GM12865 (cell line): ENCODE measurements at places on chromosomes 2 and 18.
A peak's percentile ranks its signal among the peaks of the same experiment; 100 is the strongest.

DNA sequence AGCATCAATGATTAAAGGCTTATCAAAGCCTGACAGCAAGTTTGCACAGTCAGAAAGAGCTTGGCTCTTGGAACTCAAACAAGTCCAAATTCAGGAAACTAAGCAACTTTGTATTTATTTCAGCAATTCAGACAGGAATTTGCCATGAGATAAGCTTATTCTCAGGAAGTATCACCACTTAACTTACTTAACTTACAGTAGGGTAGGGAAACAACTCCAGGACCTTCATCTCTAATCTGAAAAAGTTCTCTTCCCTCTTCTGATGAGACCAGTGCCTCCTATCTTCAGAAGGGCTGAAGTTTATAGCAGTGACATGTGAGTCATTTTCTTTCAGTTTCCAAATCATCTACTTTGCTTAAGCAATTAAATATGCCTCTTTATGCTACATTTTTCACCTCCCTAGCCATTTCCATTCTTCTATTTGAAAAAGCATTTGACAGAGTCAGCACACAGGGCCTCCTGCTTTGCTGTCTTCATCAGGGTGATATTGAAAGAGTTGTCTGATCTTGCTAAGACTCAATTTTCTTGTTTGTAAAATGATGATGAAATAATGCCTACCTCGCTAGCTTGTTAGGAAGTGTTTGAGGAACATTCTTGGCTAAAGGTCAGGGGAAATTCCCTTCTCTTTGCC is 389.5 kb downstream of the RND3 start:
- no peak for DNase-seq

DNA sequence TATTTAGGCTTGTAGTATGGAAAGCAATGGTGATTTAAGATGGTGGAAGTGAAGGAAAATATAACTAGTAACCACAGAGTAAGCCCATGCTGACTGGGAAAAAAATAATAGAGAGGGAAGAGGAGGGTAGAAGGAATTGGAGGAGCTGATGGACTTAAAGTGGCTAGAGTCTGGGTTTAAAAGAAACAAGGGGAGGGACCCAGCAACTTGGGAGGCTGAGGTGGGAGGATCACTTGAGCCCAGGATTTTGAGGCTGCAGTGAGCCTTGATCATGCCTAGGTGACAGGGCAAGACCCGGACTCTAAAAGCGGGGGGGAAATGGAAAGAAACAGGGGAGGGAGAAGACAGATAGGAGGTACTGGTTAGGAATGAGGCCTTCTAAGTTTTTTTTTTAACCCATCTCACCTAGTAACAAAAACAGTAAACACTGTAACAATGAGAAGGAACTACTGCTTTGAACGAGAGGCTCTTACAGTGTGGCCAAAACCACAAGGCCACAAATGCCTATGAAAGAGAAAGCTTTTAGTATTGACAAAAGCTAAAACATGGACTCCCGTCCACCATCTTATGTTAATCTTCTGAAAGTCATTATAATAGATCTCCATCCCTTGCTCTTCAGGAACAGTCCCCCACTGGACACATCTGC is 26.6 kb downstream of the METTL8 start:
- peak; percentile 88 for DNase-seq

DNA sequence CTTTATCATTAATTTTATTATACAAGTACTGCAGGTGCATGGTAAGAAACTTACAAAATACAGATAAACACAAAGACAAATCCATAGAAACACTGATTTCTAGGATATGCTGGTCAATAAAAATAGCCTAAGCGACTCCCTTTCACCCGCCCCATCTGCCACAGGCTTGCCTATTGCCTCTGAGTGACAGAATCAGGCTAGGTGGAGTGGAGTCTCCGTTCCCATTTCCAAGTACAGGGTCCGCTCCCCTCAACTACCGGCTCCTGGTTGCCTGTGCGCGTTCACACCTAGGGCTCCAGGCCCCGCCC is 201 bp upstream of the TRAPPC12 start:
- no peak for DNase-seq

DNA sequence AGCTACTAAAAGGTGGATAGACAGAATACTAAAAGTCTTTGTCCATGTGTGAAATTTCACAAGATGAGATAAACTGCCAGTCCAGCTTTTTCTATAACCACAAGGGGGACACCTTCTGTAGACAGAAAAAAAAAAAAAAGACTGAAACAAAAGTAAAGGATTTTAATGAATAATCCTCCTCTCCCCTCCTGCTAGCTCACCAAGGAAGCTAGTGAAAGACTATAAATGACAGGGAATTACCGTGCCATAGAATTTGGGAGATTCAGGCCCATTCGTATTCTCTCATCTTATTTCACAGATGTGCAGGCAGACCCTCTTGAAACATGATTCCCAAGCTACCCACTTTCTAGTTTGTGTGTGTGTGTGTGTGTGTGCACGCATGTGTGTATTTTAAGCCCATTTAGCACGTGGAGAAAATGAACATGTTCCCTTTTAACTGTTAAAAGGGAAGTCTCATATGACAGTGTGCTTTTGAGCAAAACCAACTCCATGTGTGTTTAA is 36.3 kb upstream of the SLC8A1 start:
- no peak for DNase-seq

- DNase-seq, result no peak
Measured at GRCh38 chr2:191688934-191689695, 11.2 kb downstream of the NABP1 start.

DNA sequence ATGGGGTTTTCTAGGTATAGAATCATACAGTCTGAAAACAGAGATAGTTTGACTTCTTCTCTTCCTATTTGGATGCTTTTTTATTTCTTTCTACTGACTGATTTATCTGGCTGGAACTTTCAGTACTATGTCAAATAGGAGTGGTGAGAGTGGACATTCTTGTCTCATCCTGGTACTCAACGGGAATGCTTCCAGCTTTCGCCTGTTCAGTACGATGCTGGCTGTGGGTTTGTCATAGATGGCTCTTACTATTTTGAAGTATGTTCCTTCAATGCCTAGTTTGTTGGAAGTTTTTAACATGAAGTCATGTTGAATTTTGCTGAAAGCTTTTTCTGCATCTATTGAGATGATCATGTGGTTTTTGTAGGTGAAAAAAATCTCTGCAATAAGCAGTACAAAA is 730.4 kb downstream of the PLCL1 start:
- DNase-seq, result no peak

GRCh38 chr18:3867864-3868311 is 417.9 kb downstream of the TGIF1 start:
- no peak for DNase-seq

- no peak for DNase-seq
Measured at GRCh38 chr2:114821055-114821454, 378.6 kb downstream of the DPP10 start.

DNA sequence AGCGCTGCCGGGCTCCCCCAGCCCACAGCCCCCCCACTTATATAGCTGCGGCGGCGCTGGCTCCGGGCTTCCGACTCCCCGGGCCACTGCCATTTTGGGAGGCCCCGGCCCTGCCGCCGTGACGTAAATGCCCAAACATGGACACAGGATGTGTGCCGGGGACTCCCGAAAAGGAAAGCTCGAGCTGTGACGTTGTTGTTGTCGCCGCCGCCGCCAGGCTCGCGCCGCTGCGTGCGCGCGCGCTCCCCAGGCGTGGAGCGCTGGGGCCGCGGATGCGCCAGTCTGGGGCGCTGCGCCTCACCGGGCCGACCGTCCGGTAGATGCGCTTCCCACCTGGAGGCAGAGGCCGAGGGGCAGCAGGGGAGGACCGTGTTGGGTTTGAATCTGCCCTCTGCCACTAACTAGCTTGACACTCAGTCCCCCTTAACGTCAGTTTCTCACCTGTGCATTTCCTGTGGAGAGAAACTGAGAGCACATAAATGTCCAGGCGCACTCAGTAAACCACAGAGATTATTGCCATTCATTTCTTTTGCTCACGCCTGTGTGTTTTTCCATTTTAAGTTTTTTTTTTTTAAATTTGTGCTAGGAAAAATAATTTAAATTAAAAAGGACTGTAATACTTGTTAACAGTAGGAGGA is at the start of gene EGR4:
EGR4 (minus strand) TSS at position 15 of the 638 bp plus-strand sequence. CDS start 231 bp downstream, outside the sequence.
- DNase-seq, result peak; percentile 92

DNA sequence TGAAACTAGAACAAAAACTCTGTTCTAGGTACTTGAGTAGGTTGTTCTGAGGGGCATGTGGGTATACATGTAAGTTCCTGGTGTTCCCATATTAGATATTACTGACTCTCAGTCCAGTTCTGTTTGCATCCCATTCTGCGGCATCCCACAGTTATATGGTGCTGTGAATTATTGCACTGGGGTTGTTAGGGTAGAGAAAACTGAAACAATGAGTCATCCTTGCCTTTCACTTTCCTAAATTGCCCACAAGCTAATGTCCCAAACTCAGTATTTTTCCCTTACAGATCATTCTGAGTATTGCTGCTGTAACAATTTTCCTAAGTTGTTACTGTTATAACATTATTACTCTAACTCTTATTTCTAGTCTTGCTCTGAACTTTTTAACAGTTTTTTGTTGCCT is 3.0 kb downstream of the WDR75 start:
- DNase-seq, result peak; percentile 46

GRCh38 chr2:211114826-211115455 is 558.5 kb downstream of the CPS1 start:
- DNase-seq, result no peak

DNA sequence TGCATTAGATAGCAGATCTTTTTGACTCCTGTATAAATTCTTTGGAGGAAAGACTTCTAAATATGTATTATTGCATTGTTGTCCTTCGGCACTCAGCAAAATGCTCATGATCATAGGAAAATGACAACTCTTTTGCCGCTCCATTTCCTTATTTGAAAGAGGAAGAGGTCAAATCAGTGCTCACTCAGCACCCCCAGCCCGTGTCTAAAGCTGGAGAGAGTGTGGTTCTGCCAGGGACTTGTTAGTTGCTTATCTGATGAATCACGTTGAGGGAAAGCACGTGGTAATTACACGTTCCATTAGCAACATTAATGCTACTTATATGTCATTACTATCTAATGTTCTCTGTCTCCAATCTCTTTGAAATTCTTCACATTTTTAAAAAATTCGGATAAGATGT is 46.0 kb upstream of the MBP start:
- DNase-seq, result no peak

DNA sequence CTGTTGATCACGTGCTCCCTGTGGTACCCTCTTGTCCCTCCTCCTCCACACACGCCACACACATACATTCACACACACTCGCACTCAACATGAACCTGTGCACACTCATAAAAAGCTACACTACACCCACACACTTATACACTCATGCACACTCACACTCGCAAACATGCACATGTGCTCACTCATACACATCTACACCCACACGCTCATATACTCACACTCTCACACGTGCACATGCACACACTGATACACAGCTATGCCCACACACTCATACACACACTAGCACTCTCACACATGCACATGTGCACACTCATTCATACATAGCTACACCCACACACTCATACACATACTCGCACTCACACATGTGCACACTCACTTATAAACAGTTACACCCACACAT is 113.6 kb downstream of the LRATD1 start:
- no peak for DNase-seq

GRCh38 chr2:172066394-172066886 is 18.9 kb upstream of the DLX1 start:
- no peak for DNase-seq

DNA sequence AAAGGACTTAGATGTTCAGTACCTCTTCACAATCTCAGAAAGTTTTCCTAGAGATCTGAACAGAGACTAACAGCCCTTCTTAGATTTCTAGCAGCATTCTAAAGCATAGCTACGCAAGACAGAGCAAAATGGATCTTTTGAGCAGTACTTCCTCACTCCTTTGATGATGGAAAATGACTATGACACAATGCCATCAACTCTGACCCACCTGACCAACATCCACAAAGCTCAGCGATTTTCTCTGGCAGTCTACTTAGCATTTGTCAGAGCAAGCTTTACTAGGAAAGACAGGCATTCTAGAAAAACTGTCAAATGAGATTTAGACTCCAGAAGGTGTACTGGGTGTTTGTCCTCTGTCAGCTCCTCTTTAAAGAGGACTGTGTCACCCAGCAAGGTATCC is 180.9 kb upstream of the ACVR2A start:
- no peak for DNase-seq

DNA sequence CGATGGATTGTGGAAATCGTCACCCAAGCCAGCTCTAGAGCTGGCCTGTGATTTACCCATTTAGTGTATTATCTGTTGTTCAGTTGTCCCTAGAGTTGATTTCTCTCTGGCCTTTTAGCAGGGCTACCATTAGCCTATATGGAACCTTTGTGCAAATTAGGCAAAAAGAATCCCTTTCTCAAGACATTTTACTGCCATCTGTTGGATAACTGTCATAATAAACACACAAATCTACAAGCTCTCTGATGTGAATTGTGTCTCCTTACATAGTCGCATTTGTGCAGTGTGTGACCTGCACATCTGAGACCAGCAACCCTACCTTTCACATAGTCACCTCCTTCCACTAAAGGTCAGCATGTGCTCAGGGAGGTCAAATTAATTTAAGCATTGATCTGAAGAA is 34.0 kb downstream of the LOXHD1 start:
- DNase-seq, result peak; percentile 9

DNA sequence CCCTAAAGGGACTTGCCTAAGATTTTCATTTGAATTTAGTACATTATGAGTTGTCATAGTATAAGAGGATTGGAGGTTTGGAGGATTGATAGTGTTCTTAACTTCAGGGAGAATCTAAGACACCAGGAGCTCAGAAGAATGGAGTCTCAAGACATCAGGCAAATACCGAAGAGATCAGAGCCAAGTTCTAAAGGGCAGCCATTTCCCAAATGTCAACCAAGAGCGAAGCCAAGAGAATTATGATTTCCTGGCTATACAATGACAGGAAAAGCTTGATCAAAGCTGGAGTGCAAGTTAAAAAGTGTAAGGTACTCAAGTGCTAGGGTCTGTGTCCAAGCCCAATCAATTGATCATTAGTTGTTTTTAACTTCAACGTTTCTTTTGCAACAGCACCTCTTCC is 283.0 kb upstream of the FN1 start:
- DNase-seq, result no peak

GRCh38 chr2:42125841-42126594 is 43.1 kb upstream of the EML4 start:
- peak; percentile 19 for DNase-seq

DNA sequence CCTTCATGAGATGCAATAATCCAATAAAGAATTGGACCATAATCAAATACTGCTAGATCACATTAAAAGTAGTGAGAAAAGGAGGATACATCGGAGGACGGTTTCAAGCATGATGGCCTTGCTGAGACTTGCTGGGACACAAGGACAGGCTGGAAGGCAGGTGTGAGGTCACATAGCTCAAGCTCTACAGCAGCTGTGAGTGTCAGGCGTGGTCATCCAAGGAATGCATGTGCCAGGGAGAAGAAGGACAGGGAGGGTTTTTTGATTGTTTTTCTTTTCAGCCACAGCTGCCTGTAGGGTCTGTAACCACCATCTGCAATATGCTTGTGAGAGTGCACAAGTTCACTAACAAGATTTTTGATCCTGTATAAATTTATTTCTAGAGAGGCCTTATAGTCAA is 57.6 kb downstream of the BMP10 start:
- no peak for DNase-seq

- DNase-seq, result peak; percentile 78
Measured at GRCh38 chr2:68594674-68595492, 48.5 kb upstream of the PROKR1 start.
